Right lung (tissue), 10 donors: ENCODE measurements at places on chromosomes 6 and 20. TPM values are rescaled to one million over a fixed set of nuclear protein-coding genes. Genes with fewer than 3 reads are reported as not detected.

The HMGCLL1 gene
- polyA plus RNA-seq, result 6.7 TPM

The FAM162B gene
- polyA plus RNA-seq, result 63.1 TPM

DNA sequence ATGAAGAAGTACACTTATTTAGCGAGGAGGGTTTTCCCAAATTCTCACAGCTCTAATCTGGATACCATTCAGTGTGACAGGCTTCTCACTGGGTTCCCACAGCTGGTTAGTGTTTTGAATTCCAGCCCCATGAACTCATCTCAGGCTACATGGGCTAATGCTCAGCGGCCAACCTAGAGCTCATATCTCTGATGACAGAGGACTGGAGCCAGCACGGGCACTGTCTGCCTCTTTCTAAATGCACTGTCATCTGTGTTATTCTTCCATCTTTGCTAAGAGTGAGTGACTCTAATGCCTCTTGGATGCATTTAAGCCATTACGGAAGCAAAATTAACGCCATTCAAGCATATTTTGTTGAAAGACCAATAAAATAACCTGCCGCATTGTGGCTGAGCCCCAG, 308.9 kb upstream of the JAG1 start:
- DNase-seq, result no peak

The ANKRD60 gene
- not detected for polyA plus RNA-seq

DNA sequence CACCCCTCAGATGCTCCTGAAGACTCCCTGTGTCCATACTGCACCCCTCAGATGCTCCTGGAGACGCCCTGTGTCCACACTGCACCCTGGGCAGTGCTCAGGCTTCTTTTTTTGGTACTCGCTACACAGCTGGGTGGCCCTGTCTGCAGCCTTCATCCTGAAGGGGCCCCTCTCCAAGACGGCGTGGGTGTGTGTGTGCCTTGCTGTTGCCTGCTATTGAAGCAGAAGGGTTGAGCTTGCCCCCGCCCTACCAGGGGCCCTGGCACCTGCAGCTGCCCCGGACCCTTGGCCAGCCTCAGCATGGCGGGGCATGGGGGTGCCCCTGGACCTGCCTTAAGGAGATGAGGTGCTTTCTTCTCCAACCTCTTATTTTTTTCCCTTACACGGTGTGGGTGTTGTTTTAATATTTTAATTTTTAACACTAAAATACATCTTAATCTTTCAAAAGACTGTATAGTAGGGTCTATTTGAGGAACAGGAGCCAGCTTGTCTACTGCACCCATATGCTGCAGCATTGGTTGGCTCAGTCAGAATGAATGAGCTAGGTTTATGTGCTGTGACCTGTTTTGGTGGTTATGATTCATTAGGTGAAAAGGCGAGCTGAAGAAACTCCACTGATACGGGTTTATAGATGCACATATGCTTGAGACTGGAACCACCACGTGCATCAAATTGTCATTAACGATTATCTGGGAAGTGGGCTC, 135.9 kb downstream of the AGPAT4 start:
- DNase-seq, result no peak

The RALGAPA2 gene
- polyA plus RNA-seq, result 47.7 TPM

DNA sequence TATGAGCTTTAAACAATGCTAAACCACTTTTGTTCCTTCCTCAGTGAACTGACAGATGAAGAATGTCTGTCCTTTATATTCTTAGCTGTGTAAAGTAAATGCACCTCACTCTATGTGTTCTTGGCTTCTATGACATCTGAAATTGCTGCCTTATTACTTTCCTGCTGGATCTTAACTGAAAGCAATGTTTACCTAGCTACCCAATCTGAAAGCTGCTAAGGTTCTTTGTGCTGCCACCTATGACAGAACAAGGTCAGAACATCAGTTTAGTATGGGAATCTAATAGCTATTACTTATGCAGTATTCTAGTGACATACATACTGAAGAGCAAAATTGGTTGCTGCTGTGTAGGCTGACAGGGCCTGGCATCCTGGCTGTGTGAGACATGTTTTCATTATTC, 444.1 kb downstream of the KHDRBS2 start:
- no peak for DNase-seq

DNA sequence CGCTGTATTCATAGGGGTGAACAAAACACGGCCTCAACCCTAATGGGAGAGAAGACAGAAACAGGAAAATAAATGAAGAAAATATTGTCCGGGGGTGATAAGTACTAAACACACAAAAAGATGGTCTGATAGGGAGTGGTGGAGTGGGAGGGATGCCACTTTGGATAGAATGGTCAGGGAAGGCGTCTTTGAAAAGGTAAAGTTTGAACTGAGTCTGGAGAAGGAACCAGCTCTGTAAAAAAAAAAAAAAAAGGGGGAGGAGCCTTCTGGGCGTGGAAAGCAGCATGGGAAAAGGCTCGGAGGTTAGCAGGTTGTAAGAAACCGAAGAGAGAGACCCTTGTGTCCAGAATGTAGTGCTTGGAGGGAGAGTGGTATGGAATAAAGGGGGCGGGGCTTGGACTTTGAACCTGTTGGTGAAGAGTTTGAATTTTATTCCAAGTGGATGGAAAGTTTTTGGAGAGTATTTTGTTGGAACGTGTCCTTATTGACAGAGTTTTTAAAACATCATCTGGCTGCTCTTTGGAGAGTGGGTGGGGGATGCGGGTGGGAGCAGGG, 1.8 kb downstream of the CHMP4B start:
- DNase-seq, result no peak
